Activated CD8-positive, alpha-beta memory T cell treated with anti-CD3 and anti-CD28 coated beads for 48 hours (primary cell): ENCODE measurements at places on chromosomes 2 and 18.

DNA sequence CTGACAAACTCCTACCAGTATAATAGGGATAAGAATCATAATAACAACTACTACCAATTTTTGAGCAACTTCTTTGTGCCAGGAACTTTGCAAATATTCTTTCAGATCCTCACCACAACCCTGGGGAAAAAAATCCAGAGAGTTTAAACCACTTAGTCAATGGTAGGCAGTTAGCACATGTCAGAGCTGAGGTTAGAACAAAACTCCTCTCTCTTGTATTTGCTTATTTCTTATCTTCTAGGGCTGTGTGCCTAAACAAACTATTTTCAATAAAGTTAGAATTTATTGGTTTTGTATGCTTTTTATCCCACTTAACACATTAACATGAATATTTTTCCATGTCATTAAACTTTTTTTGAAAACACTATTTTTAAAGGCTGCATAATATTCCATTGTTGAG is 127.1 kb downstream of the BCL11A start:
- no peak for DNase-seq

GRCh38 chr18:58793361-58793760 is 71.3 kb upstream of the ZNF532 start:
- no peak for DNase-seq

DNA sequence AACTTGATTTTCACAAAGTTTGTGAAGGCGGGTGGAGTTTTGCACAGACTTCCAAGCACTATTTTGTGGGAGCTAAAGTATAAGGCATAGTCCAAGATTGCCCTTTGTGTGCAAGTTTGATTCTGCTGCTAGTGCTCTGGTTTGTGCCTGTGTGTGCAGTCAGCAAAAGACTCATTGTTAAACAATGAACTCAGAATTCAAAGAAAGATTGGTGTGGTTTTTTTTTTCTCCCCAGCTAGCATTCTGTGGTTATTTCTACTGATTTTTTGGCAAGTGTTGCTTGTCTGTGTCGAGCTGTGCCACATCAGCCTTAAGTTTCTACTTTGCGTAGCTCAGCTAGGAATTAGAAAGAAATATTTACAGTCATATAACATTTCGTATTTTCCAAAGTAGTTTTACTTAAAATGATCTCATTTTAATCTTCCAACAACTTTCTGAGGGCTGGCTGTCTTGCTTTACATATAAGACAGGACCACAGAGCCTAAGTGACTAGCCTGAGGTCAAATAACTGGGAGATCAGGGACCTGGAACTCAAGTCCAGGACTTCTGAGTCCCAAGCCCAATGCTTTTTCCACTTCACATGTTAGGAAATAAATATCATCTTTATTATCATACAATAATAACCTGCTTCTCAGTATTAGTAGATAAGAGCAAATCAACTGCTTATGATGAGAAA is 69.8 kb downstream of the BABAM2 start:
- no peak for DNase-seq

DNA sequence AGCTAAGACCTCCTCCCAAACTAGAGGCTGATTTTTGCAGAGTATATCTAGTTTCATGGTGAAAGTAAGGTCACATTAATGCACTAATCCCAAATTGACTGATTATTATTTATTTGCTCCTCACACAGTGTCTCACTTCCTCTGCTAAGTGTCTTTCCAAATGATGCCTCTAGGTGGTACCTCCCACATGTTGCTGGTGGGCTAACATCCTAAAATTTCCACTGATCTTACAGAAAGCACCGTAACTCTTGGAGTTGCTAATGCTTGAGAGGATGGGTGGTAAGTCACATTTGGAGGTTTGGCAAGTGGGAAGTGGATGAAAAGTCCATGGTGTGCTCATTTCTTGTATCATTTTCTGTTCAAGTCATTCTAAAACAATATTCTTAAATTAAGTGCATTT is 428.7 kb upstream of the GYPC start:
- DNase-seq = no peak

GRCh38 chr2:173462892-173463840 is 108.5 kb downstream of the CDCA7 start:
- DNase-seq = no peak

- no peak for DNase-seq
Observed at GRCh38 chr2:68741805-68742306, 7.2 kb downstream of the ARHGAP25 start.

DNA sequence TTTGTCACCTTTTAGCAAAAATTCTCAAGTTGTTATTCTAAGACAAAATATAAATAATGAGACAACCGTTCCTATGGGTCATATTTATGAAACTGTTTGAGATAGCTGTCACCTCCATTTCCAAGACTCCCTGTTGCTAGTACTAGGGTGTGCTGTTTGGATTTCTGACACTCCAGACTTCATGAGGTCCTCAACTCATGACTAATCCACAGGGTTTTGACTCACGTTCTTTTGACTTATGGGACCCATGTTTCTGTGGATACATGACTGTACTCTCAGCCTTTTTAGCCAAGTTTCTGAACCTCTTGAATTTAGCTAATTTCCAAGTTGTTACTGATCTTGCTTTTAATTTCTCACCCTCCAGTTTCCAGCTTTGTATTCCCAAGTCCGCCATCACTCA is 178.7 kb upstream of the FAM98A start:
- DNase-seq = no peak

DNA sequence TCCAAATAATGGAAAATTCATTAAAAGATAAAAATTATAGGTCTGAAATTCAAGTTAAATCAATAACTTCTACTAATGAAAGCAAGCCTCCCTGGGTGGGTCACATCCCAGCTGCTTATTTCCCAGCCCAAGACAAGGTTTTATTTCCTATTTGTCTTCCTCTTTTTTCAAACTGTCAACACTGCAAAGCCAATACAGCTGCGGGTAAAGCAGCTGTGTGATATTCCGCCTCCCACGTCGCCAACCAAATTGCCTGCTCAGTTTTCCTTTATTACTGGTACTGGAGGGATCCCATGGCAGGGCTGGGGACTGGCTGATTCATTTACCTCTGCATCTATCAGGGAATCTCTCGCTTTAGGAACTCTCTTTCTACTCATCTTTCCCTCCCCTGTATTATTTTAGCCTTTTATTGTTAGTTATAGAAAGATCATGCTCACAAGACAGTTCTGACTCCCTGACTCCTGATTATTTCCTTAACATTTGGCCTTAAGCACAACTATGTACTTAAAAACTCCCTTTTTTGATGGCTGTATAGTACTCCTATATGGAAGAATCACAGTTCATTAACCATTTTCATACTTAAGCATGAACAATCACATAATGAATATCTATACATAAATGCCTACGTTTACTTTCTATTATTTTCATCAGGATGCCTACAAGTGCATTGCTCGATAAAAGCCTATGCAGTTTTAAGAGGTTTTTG is 253.1 kb downstream of the CDCA7 start:
- no peak for DNase-seq

DNA sequence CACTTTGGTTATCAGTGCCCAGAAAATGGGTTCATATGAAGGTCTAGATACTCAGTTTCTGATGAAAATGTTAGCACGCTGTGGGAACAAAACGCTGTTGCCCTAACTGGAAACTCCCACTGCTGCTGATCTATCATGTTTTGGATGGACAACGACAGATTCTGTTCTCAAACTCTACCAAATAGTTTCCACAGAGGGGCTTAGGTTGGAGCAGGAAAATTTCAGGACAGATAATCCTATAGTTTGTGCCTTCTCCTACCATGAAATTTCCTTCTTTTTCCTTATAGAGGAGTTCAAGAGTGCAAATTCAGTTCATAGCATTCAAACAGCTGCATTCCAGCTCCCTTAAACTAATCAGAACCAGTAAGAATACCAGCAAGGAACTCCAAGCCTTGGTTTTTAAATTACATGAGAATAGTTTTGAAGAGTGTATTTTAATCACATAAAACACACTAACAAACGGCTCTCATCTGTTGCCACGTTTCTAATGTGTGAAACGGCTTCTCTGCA is 58.7 kb upstream of the RALBP1 start:
- DNase-seq = no peak

DNA sequence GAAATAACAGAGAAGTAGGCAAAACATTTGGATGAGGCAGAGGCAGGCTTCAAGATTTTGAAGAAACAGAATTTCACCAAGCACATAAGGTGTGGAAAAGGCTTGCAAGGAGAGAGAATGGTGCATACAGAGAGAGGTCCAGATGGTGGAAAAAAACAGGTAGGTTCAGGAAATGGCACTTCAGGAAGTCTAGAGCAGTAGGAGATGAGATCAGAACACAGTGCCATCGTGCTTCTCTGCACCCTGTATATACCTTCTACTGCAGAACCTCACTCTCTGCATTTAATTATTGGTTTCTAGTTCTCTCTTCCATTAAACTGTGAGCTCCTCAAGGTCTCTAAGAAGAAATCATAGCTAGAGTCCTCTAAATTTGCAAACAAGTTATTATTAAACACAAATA is 2.4 kb downstream of the PAIP2B start:
- DNase-seq = no peak

DNA sequence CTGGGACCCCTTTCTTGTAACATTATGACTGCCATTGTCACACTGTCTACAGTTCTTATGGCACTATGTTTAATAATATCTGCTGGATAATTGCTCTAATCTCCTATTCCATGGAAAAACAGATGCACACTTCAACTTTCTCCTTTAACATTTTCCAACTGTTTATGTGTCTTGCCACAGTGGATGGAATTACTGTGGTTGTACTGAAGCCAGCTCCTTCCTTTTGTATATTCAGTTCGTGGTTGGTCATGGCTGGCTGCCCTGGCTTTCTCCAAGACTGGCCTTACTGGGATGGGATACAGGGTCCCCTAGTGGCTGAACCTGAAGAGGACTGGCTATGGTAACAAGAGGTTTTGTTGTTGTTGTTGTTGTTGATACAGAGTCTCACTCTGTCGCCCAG is 113.9 kb downstream of the SS18 start:
- DNase-seq = no peak

DNA sequence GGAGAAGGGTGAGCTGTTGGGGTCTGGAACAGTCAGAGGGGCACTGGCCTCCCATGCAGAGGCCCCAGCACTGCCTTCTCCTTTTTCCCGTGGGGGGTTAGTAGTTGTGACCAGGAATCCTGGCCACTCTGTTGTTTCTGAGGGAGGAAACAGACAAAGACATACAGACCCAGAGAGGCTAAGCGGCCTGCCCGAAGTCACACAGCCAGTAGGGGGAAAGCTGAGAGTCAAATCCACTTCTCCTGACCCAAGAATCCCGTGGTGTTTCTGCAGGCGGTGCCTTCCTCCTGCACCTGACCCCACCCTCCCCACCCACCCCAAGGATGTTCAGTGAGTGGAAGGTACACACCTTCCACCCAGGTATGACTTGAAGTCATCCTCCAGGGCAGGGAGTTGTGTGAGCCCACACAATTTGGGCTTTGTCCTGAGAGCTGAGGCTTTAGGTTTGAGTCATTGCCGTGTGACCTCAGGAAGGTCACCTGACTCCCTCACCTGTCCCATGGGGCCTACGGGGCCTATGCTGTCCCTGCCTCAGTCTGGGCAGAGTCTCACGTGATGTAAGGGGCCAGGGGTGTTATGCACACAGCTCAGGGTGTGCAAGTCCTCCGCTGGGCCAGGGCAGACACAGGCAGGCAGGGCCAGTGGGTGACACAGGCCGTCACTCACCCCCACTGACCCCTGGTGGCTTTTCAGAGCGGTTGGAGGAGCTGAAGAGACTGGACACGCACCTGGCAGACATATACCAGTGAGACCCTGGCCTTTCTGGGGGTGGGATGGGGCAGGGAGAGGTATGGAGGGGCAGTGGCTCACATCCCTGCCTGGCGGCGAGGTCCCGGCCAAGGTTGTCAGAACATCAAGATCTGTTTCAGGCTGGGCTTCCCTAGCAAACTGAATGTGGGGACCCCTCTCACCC is 5.0 kb downstream of the NT5DC4 start:
- no peak for DNase-seq

DNA sequence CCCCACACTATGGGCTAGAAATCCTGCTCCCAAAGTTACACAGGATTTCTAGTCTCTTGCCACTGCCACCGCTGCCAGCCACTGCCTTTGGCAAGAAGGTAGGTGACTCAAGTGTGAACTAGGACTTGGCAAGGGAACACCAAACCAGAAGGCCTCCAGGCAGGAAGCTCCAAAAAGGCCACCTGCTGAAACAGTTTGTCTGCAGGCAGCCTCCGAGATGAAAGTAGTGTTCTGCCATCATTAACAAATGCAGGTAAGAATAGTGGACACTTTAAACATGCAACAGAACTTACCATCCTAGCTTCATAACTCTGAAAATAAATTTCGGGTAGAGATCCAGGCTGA is 3.9 kb downstream of the ANKRD44 start:
- no peak for DNase-seq

GRCh38 chr2:116687371-116687770 is 1127.1 kb upstream of the DDX18 start:
- DNase-seq = no peak

- DNase-seq = no peak
Observed at GRCh38 chr2:63866009-63866709, 24.5 kb downstream of the UGP2 start.

- DNase-seq = no peak
Observed at GRCh38 chr2:21939967-21940366, 816.2 kb downstream of the TDRD15 start.

DNA sequence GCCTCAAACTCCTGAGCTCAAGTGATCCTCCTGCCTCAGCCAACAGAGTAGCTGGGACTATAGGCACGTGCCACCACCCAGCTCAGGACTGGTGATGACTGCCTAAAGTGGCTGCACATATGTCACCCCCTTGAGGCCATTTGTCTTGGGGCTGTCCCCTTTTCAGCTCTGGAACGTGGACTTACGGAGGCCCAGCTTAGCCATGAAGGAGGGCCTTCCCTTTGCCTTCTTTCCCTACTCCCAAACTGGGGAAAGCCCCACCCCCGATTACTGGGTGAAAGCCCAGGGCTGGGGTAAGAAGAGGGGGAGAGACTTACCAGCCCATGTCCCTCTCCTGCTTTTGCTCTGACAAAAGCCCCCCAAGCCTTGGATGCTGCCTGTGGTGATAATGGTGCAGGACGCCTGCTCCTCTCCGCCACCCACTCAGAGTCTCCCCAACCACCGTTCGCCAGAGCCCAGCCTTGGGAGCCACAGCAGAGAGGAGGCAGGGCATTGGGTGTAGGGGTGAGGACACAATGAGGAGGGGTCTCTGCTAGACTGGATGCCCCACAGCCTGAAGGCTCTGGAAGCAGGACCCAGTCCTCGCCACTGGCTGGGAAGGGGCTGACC is 2.5 kb upstream of the DUSP2 start:
- no peak for DNase-seq

GRCh38 chr2:68158134-68158447 is 403 bp downstream of the PNO1 start:
- DNase-seq = no peak

GRCh38 chr2:62505750-62506420 is at the start of gene TMEM17:
Gene TMEM17, minus strand, starts transcription at chr2:62506195. Its CDS starts 66 bp downstream, at chr2:62506129.
- peak; percentile 14 for DNase-seq

DNA sequence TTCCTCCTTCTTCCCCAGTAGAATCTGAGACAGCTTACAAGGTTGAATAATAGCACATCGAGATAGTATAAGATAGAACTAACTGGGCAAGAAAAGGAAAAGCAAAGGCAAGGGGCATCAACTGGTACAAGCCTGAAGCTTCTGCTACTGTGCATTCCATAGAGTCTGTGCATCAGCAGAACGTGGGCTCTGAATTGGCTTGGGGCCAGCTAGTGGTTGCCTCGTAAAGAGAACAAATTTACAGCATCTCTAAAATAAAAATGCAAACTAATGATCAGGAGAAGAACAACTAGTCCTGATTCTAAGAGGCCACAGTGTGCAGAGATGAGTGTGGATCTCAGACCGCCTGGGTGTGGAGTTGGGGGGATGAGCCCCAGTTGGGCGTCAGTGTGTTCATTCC is 36.6 kb downstream of the UPP2 start:
- DNase-seq = no peak

GRCh38 chr18:78770823-78771139 is 208.8 kb upstream of the SALL3 start:
- no peak for DNase-seq
